Type B pancreatic cell (in vitro differentiated cells): ENCODE measurements at places on chromosomes 11 and 22.
A peak's percentile ranks its signal among the peaks of the same experiment; 100 is the strongest.

DNA sequence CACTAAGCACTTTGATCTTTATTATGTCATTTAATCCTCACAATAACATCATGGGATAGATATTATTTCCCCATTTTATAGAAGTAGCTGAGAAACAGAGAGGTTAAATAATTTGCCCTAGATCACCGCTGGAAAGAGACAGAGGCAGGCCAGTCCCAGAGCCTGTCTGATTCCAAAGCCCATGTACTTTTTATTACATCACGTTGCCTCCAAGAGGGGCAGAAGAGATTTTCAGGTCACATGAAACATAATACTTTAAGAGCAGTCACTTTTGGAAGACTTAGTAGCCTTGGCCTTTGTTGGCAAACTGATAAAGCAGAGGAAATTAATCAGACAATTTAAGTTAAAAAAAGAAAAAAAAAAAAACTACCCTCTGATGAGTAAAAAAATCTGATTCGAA lies 200.2 kb upstream of the ARHGAP20 start:
- H3K36me3 ChIP-seq: no peaks in the 10 kb centered on the region
- no peak for DNase-seq
- no peaks in the 10 kb centered on the region for H3K27me3 ChIP-seq
- H3K4me3 ChIP-seq: no peak overlapping the region
- H3K4me1 ChIP-seq: peaks cover 24% of the 10 kb centered on the region

- no peaks in the 10 kb centered on the region for H3K27me3 ChIP-seq
- DNase-seq: no peak
- H3K4me1 ChIP-seq: peaks cover 43% of the 10 kb centered on the region
- H3K27ac ChIP-seq: peak overlapping the region; percentile 88
- H3K4me3 ChIP-seq: no peak overlapping the region
These were observed 87.5 kb downstream of the TP53I11 start for GRCh38 chr11:44863231-44863630.

DNA sequence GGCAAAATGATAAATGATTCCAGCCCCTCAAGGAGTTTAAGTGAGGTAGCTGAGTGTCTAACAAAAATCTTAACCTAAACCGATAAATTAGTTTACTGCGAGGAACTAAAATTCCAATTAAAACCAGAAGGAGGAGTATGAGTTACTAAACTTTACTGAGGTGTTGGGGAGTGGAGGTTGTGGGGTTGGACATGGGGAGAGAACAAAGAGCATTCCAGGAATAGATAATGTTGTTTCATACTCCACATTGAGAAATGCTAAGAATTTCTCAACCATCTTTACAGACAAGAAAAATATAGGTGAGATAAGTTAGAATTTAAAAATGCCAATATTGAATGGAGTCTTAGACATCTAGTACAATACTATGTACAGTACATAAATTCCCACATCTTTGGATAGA lies 488.6 kb downstream of the METTL15 start:
- no peaks in the 10 kb centered on the region for H3K4me1 ChIP-seq
- no peaks in the 10 kb centered on the region for H3K27me3 ChIP-seq
- H3K27ac ChIP-seq: no peak overlapping the region

GRCh38 chr11:76073724-76074123 lies 132.6 kb downstream of the WNT11 start:
- no peaks in the 10 kb centered on the region for H3K27me3 ChIP-seq
- peaks cover 14% of the 10 kb centered on the region for H3K36me3 ChIP-seq
- H3K4me3 ChIP-seq: no peak overlapping the region
- no peak for DNase-seq

DNA sequence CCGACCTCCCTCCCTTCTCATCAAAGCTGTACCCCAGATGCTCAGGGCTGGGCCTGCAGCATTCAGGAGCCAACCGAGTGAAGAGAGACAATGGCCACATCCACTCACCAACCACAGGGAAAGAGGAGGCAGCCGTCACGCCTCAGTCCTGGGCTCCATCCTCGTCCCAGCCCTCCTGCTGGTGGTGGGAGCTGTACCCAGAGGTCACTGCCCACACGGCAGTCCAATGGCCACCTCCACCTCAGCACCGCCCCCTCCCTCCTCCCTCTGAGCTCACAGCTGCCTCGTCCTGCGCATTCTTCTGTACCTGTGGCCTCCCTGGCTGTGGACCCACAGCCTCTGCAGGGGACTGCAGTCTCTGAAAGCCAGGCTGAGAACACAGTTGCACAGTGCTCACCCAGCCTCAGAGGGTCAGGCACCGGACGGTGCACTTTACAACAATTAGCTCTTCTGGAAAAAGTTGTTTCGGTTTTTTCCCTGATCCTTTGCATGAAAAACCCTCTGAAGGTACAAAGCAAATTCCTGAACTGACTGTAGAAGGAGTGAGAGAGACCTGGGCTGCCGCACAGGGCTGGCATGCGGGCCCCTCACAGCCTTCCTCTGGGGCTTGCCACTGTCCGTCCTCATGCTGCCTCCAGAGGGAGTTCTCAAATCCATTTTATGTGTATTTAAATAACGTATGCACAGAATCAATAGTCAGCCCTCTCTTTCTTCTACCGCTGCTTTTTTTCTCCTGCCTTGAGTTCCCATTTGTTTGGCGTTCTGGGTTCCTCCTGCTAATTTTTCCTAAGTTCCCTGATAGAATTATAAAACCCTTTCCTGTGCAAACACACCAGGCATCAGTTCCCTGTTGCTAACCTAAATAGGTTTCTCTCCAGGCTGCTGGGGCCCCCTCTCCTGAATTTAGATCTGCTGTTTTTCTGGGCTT lies 52.7 kb downstream of the PHF21B start:
- H3K27me3 ChIP-seq: peaks cover 8% of the 10 kb centered on the region
- DNase-seq: no peak
- H3K4me1 ChIP-seq: peaks cover 20% of the 10 kb centered on the region
- no peak overlapping the region for H3K4me3 ChIP-seq

GRCh38 chr11:67483831-67484665 lies 1.2 kb downstream of the AIP start:
- H3K27me3 ChIP-seq: peaks cover 3% of the 10 kb centered on the region
- H3K4me1 ChIP-seq: peaks cover 31% of the 10 kb centered on the region
- H3K4me3 ChIP-seq: peak overlapping the region; percentile 96
- no peak for DNase-seq
- H3K27ac ChIP-seq: peak overlapping the region; percentile 50

GRCh38 chr11:20631519-20632168 lies 32.2 kb downstream of the SLC6A5 start:
- no peak overlapping the region for H3K27ac ChIP-seq
- peaks cover 3% of the 10 kb centered on the region for H3K27me3 ChIP-seq
- peaks cover 5% of the 10 kb centered on the region for H3K4me1 ChIP-seq
- H3K4me3 ChIP-seq: no peak overlapping the region
- no peaks in the 10 kb centered on the region for H3K36me3 ChIP-seq
- DNase-seq: no peak

GRCh38 chr22:49910229-49911155 lies 7.7 kb downstream of the ALG12 start:
- no peak overlapping the region for H3K4me3 ChIP-seq
- DNase-seq: no peak
- H3K4me1 ChIP-seq: no peaks in the 10 kb centered on the region

GRCh38 chr11:30586251-30587144 lies at the start of gene MPPED2:
MPPED2 (minus strand) TSS chr11:30586353; CDS start chr11:30580373, 5,980 bp downstream.
- H3K36me3 ChIP-seq: peaks cover 3% of the 10 kb centered on the region
- peak within 1 kb of the TSS; percentile 65 for H3K27ac ChIP-seq
- H3K27me3 ChIP-seq: peaks cover 50% of the 10 kb centered on the region
- H3K4me3 ChIP-seq: peak within 1 kb of the TSS; percentile 91
- H3K4me1 ChIP-seq: peaks cover 38% of the 10 kb centered on the region

DNA sequence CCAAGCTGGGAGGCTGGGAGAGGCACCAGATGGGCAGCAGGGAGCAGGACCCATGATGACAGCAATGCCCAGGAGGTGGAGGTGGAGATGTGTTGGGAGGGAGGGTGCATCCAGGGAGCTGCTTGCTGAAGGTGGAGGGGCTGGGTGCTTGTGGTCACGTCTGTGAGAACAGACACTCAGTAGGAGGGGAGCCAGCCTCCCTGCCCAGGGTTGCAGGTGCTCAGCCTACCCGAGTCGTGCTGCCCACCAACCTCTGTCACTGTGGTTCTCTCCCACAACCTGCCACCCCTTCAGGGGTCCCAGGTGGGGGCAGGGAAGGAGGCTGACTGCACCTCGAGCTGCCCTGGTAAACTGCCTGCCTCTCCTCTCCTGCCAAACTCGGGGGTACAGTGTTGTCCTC lies 5.5 kb downstream of the PRDX5 start:
- peaks cover 8% of the 10 kb centered on the region for H3K36me3 ChIP-seq
- H3K4me1 ChIP-seq: peaks cover 15% of the 10 kb centered on the region
- no peaks in the 10 kb centered on the region for H3K27me3 ChIP-seq
- DNase-seq: no peak
- peak overlapping the region; percentile 41 for H3K27ac ChIP-seq

DNA sequence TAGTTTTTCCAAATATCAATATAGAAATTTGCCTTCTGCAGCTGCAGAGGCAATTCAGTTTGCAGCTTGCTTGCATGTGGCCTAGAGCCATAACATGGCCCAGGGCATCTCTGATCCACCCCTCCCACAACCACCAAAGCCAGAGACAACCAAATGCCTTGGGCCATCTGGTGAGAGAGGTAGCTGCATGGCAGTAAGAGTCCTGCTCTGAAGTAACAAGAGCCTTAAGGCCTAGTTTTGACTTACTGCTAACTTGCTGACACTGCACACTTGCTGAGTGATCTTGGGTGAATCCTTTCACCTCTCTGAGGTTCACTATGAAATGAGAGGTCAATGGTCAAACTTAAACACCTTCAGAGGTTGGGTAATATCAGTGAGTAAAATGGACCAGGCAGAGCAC lies 4.9 kb upstream of the SPECC1L start:
- no peak overlapping the region for H3K4me3 ChIP-seq
- no peaks in the 10 kb centered on the region for H3K27me3 ChIP-seq
- DNase-seq: no peak
- H3K4me1 ChIP-seq: peaks cover 22% of the 10 kb centered on the region

GRCh38 chr11:113715882-113716625 lies 9.9 kb upstream of the TMPRSS5 start:
- no peaks in the 10 kb centered on the region for H3K27me3 ChIP-seq
- H3K36me3 ChIP-seq: peaks cover 6% of the 10 kb centered on the region
- no peak overlapping the region for H3K4me3 ChIP-seq
- no peak for DNase-seq
- H3K4me1 ChIP-seq: no peaks in the 10 kb centered on the region

DNA sequence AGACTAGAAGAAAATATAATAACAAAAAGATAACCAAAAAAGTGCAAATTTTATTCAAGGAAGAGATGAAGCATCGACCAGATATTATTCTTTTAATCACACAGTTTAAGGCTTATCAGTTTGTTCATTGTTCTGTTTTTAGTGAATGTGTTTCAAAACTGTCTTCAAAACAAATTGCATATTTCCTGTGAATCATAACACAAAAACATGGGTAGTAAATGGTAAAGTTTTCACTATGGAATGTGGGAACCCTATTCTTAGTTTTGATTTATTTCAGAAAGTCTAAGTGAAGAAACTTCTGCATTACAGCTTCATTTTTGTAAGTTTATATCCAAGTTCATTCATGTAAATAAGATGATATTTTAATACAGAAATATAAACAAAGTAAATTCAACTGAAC lies 207.6 kb upstream of the LUZP2 start:
- DNase-seq: no peak
- H3K4me1 ChIP-seq: no peaks in the 10 kb centered on the region
- no peaks in the 10 kb centered on the region for H3K27me3 ChIP-seq
- no peaks in the 10 kb centered on the region for H3K36me3 ChIP-seq
- no peak overlapping the region for H3K27ac ChIP-seq

GRCh38 chr11:117843666-117844484 lies 19.3 kb upstream of the FXYD2 start:
- H3K36me3 ChIP-seq: peaks cover 3% of the 10 kb centered on the region
- H3K4me3 ChIP-seq: no peak overlapping the region
- peak; percentile 84 for DNase-seq
- H3K27me3 ChIP-seq: no peaks in the 10 kb centered on the region
- H3K27ac ChIP-seq: no peak overlapping the region

GRCh38 chr11:34313099-34313517 lies 44.7 kb downstream of the ABTB2 start:
- no peak overlapping the region for H3K4me3 ChIP-seq
- H3K27ac ChIP-seq: no peak overlapping the region
- DNase-seq: no peak
- H3K4me1 ChIP-seq: peaks cover 51% of the 10 kb centered on the region
- no peaks in the 10 kb centered on the region for H3K27me3 ChIP-seq

DNA sequence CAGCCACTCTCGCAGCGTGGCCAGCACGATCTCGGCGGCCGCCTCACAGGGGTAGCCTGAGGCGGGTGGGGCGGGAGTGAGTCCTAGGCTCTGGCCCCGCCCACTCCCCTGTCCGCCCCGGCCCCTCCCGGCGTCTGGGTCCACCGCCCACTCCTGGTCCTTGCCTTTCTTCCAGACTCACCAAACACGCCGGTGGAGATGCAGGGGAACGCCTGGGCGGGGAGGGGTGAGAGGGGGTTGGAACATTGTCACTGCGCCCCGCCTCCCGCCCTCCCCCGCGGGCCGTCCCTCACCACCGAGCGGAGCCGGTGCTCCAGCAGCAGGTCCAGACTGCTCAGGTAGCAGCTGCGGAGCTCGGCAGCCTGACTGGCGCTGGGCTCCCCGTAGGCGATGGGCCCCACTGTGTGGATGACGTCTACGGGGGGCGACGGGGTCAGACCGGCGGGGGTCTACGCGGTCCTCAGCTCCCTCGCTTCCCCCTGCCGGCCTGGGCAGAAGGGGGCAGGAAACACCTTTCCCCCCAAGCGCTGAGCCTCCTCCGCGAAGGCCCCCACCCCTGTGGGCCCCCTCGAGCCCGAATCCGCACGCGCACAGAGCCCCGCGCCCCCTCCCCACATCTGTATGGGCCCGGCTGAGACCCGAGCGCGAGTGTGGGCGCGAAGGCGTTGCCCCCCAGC lies 13.2 kb downstream of the OTUB1 start:
- peak; percentile 89 for DNase-seq
- H3K4me1 ChIP-seq: peaks cover 13% of the 10 kb centered on the region
- H3K27ac ChIP-seq: no peak overlapping the region
- H3K27me3 ChIP-seq: no peaks in the 10 kb centered on the region
- no peak overlapping the region for H3K4me3 ChIP-seq
- peaks cover 3% of the 10 kb centered on the region for H3K36me3 ChIP-seq

- no peak for DNase-seq
- H3K27ac ChIP-seq: peak overlapping the region; percentile 14
- H3K27me3 ChIP-seq: no peaks in the 10 kb centered on the region
- H3K36me3 ChIP-seq: no peaks in the 10 kb centered on the region
- no peak overlapping the region for H3K4me3 ChIP-seq
These were observed 63.2 kb downstream of the PACS1 start for GRCh38 chr11:66133216-66133775.

DNA sequence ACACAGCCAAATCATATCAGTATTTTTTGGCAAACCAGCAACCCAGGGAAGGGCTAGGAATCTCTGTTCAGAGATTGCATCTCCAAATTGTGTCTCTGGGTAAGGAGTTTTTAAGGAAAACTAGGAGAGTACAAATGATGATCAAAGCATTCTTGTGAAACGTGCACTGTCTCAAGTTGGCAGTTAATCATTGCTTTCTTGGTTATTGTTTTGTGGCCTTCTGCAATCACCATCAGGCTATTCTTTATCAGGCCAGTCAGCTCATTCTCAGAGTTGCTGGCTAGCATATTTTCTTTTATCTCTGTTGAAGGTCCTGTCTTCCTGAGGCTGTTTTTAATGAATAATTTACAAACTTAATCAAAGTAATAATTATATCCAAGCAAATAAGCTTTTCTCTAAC lies 129.1 kb upstream of the CCDC179 start:
- H3K27ac ChIP-seq: no peak overlapping the region
- H3K4me3 ChIP-seq: no peak overlapping the region
- H3K36me3 ChIP-seq: peaks cover 22% of the 10 kb centered on the region
- no peak for DNase-seq
- no peaks in the 10 kb centered on the region for H3K4me1 ChIP-seq

GRCh38 chr11:121372671-121373429 lies 79.3 kb upstream of the SORL1 start:
- H3K4me1 ChIP-seq: peaks cover 27% of the 10 kb centered on the region
- no peak for DNase-seq
- H3K27me3 ChIP-seq: peaks cover 1% of the 10 kb centered on the region
- no peak overlapping the region for H3K4me3 ChIP-seq
